Stimulated activated CD4-positive, alpha-beta T cell treated with anti-CD3 and anti-CD28 coated beads, Interleukin-1b, Interleukin-23, amount 100 ng/mL, for 4 hours (primary cell): ENCODE measurements at places on chromosomes 16 and 17.

GRCh38 chr17:8935191-8935590 lies 30.3 kb downstream of the PIK3R5 start:
- peak; percentile 49 for DNase-seq

- DNase-seq = no peak
Observed at GRCh38 chr17:19359856-19360255, 2.7 kb downstream of the B9D1 start.

DNA sequence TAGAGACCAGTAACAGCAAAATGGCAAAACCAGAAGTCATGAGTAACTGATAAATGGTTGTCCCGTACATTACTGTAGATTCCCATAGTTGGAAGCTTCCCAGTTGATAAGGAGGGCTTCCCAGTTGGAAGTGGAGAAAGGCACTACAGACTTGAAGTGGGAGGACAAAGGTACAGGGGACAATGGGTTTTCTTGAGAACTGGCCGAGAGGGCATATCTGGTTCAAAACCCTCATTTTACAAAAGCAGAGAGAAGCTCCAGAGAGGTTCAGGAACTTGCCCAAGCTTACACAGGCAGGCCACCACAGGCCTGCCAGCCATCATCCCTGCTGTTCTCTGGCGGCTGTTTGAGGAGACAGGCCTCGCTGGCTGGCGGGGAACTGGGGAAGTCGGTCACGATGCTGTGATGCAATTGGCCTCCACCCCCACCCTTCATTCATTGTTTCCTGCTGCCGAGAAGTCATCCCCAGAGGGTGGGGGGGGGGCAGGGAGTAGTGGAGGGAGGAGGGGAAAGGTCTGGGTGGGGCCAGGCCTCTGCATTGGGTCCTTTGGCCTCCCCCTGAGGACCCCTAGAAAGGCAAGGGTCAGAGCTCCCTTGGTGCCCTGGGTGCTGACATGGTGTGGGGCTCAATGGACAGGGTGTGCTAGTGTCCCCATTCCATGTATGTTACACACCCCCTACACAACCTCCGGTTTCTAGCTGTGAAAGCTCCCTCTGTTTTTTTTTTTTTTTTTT lies 3.0 kb downstream of the UBALD2 start:
- peak; percentile 68 for DNase-seq

- DNase-seq = no peak
Observed at GRCh38 chr17:50165867-50166517, at the start of gene SGCA. SGCA (plus strand) TSS chr17:50166005; CDS start chr17:50166041, 36 bp downstream.

- DNase-seq = no peak
Observed at GRCh38 chr17:29331075-29331707, 37.2 kb upstream of the NUFIP2 start.

DNA sequence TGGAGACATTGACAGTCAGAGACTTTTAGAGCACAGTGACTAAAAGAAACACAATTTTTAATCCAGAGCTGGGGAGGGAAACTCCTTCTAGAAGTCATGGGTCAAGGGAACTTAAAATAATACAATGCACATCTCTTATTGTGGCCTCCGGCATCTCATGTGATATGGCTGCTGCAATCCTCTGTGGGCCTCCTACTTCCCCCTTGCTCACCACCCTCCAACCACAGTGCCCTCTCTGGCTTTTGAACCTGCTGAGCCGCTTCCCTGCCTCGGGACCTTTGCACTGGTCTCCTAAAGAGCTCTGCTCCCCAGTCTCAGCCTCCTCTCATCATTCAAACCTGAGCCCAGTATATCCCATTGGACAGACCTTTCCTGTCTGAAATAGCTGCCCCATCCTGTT lies 47.6 kb downstream of the HS3ST2 start:
- DNase-seq = no peak

DNA sequence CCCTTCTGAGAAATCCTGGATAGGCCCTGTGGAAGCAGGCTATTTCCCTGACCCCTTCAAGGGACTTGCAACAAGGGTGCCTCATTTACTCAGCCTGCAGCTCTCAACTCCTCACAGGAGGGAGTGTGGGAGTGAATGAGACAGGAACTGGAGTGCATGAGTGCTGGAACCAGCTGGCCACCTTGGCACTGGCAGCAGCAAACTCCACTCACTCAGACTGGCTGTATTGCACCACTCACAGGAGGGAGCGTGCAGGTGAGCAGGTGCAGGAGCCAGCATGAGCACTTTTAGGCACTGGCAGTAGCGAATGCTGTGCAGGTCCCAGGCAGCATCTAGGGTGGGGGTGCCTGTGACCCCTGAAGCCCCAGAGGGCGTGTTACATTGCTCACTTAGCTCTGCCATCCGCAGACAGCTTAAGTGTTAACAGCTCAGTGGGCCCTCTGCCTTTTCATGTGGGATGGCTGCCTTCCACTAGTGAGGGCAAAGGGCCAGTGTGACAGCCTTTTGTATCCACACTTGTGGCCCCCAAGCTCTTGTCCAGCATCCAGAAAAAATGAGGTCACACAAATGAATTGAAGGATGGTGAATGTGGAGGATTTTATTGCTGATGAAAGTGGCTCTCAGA lies 11.0 kb upstream of the ZNHIT3 start:
- no peak for DNase-seq

DNA sequence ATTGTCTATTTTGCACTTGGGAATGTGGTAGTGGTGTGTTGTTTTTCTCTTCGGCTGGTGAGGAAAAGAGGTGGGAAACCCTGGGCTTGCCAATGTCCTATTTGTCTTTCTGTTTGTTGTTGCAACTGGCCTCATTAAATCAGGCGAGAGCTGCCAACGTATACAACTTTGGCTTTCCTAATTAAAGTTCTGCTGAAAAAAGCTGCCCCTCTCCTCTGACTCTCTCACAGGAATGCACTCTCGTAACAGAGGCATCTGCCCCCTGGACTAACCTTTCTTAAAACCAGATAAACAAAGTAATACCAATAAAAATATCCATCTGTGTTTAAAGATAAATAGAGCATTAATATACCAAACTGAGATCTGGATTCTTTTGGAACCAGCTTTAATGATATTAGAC lies 7.8 kb downstream of the CDRT15 start:
- DNase-seq = no peak

GRCh38 chr16:74563828-74564263 lies 43.1 kb downstream of the GLG1 start:
- no peak for DNase-seq

- DNase-seq = no peak
Observed at GRCh38 chr17:63993368-63993985, 4.7 kb upstream of the PRR29 start.

- DNase-seq = no peak
Observed at GRCh38 chr17:50206604-50207293, 5.3 kb upstream of the COL1A1 start.

- DNase-seq = no peak
Observed at GRCh38 chr16:51755039-51755501, 604.0 kb upstream of the SALL1 start.

- no peak for DNase-seq
Observed at GRCh38 chr16:23101012-23101550, 48.2 kb downstream of the USP31 start.

DNA sequence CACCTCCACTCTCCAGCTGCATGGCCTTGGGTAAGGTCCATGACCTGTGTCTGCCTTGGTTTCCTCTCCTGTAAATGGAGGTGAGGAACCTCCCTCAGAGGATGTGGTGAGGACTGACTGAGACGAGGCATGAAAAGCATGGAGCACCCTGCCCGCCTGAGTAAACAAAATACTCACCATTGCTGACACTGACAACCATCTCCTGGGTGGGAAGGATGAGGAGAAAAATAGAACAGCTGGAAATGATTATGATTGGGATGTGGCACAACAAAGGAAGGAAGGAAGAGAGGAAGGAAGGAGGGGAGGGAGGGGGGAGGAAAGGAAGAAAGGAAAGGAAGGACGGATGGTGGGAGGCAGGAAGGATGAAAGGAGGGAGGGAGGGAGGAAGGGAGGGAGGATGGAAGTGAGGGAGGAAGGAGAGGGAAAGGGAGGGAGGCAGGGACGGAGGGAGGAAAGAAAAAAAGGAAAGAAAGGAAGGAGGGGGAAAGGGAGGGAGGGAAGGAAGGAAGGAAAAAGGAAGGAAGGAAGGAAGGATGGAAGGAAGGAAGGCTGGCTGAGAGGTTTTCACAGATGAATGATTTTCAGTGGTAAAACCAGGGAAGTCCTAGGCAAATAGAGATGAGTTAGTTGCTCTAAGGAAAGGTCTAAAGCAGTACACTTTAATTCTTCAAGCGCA lies 276.5 kb upstream of the XYLT1 start:
- no peak for DNase-seq

- no peak for DNase-seq
Observed at GRCh38 chr17:20010099-20010863, 1.1 kb downstream of the SPECC1 start.

DNA sequence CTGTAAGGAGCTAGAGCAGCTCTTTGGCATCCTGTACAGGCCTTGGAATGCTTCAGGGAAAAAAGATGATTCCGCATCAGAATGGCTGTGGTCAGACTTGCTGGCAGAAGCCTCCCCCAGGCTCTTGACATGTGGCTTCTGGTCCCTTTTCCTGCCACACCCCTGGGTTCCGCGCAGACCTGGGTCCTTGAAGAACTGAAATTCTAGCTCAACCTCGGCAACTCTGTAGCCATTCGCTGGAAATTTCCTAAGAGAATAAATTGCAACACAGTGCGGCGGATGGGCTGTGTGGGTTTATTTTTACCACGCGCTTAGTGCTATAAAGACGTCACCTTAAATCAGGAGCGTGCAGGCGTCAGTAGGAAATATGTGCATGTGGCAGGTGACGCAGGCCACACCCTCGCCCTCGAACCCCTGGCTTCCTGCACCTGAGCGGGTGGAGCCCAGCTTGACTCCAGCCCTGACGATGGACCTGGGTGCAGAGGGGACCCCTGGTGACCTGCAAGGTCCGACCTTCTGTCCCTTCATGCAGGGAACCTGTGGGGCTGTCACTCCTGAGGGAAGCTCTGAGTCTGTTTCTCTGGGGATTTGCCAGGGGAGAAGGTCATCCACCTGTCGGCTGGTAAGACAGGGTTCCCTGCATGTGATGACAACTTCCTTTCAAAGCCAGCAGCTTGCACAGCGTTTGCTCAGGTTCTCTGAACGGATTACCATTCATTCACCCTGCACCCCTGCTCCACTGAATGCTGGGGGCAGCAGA lies 46.3 kb downstream of the METRNL start:
- no peak for DNase-seq

GRCh38 chr16:8567355-8568230 lies 22.7 kb downstream of the TMEM114 start:
- peak; percentile 55 for DNase-seq

DNA sequence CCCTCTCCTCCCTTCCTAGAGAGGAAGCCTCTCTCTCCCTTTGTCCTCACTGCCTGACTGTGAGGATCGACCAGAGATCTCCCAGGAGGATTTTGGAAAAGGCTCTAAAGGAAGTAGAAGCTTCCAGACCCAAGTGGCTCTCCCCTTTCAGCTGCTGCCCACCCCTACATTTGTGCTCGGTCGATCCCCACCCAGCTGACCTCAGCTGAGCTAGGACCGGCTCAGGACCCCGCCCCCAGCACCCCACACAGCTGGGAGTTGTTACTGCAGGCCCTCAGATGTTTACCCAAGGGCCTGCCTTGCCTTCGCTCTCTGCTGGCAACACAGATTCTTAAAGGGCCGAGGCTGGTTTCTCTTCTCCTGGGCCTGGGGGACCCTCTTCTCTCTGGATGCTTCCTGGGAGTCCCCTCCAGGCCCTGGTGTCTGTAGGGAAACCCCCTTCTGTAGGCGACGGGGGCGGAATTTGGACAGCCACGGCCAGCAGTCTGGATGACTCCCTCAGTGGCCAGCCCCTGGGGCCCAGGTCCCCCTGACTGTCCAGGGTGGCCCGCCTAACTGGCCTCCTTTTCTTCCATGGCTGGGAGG lies 26.9 kb upstream of the TIMP2 start:
- DNase-seq = no peak

- DNase-seq = no peak
Observed at GRCh38 chr17:17843096-17843495, 6.3 kb upstream of the SREBF1 start.

- no peak for DNase-seq
Observed at GRCh38 chr16:2769675-2770056, 7.4 kb downstream of the ELOB start.

- DNase-seq = no peak
Observed at GRCh38 chr16:4245077-4245791, 3.4 kb upstream of the SRL start.

GRCh38 chr16:9787717-9788116 lies 394.5 kb downstream of the GRIN2A start:
- DNase-seq = no peak

GRCh38 chr16:29899516-29900101 lies at the start of gene SEZ6L2:
SEZ6L2 (minus strand) TSS chr16:29899550; CDS start chr16:29899019, 531 bp downstream.
- peak; percentile 71 for DNase-seq

- DNase-seq = peak; percentile 47
Observed at GRCh38 chr16:4328046-4328781, 12.3 kb downstream of the GLIS2 start.

GRCh38 chr17:64679710-64680216 lies 17.7 kb upstream of the SMURF2 start:
- no peak for DNase-seq

DNA sequence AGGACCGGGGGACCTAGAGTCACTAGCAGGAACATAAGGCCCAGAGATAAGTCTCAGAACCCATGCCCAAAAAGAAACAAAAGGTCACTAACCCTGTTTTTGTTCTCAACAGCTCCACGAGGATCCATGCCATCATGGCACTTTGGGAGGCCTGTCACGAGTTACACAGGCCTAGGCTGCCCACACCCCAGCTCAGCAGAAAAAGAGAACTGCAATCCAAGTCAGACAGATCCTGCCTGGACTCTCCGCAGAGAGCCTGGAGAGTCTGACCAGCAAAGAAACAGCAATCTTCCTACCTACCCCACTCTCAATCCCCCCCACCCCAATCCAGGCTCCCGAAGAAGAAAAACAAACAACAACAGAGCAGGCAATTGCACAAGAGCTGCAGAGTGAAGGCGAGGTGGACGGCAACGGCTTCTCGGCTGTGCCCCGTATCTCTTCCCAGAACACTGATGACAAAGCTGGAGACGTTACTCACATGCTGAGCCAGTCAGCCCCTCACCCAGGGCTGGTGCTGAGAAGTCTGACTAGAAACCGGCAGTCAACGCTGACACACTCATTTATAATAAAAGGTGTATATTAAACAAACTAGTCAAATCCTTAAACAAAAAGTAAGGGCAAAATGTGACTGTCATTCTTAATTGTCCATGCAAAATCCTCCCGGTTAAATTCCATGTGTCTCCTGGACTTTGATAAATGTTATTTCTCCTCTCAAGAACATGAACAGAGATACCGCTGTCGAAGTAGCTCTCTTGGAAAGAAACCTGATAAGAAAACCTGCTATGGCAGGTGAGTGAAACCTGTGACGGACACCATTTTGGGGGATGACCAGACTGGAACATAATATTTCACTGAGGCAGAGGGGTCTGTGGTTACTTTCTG lies 89.3 kb downstream of the SMG6 start:
- no peak for DNase-seq
